Thyroid gland (tissue), 4 donors: ENCODE measurements at places on chromosomes 2 and 18. TPM values are rescaled to one million over a fixed set of nuclear protein-coding genes. Genes with fewer than 3 reads are reported as not detected.

DNA sequence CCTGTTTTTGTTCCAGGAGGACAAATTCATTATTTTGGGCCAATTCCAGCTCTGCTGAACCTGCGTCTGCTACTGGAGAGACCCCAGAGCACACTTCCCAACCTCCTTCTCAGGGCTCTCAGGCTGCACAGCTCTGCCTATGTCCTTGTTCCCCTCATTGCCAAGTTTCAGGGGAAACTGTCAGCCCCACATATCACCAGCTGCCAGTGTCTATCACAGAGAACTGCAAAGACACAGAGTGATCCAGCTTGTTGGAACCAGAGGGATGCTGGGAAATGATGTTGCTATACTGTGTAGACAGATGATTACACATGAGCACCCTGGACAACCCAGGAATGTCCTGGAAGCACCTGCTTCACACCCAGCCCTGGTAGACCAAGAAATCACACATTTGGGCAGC lies 67.4 kb upstream of the TMEM247 start:
- H3K4me1 ChIP-seq: peaks cover 23% of the 10 kb centered on the region
- no peaks in the 10 kb centered on the region for H3K36me3 ChIP-seq
- no peak overlapping the region for H3K4me3 ChIP-seq
- DNase-seq: no peak
- H3K27me3 ChIP-seq: no peaks in the 10 kb centered on the region

GRCh38 chr2:30796699-30797098 lies 10.5 kb downstream of the CAPN13 start:
- no peak overlapping the region for H3K27ac ChIP-seq
- H3K27me3 ChIP-seq: no peaks in the 10 kb centered on the region
- H3K36me3 ChIP-seq: no peaks in the 10 kb centered on the region

DNA sequence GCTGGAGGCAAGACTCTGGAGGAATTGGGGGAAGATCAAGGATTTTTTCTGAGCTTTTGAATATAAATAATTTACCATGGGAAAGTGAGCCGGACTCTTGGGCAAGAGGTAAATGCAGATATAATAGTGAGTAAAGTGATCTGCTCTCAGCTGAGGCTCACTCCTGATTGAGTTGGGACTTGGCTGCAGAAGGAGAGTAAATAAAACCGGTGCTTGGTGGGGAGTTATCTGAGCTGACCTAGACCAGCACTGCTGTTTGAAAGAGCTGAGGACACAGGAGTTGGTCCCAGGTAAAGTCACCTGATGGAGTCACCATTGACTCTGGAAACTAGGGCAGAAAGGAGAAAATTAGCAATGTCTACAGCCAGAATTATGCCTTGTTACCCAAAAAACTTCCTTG lies 57.3 kb upstream of the LRPPRC start:
- H3K4me3 ChIP-seq: no peak overlapping the region
- no peak for DNase-seq
- no peaks in the 10 kb centered on the region for H3K36me3 ChIP-seq
- H3K27me3 ChIP-seq: no peaks in the 10 kb centered on the region
- peaks cover 17% of the 10 kb centered on the region for H3K4me1 ChIP-seq

Gene MAPRE2
- total RNA-seq: 38.1 TPM

DNA sequence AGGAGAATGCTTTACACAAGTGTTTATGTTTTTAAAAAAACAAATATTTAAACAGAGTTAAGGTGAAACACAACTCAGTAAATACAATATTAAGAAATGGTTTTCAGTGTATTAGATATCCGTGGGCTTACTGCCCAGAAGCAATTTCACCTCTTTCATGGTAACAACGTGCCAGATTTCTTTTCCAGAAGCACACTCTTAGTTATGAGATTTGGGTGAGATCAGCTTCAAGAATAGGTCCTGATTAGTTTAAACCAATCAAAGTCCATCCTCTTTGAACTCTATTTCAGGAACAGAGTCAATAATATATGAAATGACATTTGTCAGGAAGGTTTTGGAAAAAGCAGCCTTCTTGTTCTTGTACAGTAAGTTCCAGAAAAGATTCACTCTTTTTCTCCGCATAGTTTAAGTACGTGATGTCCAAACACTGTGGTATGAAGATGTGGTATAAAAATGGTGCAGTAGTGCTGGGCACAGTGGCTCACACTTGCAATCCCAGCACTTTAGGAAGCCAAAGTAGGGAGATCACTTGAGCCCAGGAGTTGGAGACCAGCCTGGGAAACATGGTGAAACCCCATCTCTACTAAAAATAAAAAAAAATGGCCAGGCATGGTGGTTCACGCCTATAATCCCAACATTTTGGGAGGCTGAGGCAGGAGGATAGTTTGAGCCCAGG lies 14.7 kb downstream of the USP34 start:
- no peak for DNase-seq
- H3K27me3 ChIP-seq: no peaks in the 10 kb centered on the region
- peaks cover 18% of the 10 kb centered on the region for H3K4me1 ChIP-seq
- H3K4me3 ChIP-seq: no peak overlapping the region

DNA sequence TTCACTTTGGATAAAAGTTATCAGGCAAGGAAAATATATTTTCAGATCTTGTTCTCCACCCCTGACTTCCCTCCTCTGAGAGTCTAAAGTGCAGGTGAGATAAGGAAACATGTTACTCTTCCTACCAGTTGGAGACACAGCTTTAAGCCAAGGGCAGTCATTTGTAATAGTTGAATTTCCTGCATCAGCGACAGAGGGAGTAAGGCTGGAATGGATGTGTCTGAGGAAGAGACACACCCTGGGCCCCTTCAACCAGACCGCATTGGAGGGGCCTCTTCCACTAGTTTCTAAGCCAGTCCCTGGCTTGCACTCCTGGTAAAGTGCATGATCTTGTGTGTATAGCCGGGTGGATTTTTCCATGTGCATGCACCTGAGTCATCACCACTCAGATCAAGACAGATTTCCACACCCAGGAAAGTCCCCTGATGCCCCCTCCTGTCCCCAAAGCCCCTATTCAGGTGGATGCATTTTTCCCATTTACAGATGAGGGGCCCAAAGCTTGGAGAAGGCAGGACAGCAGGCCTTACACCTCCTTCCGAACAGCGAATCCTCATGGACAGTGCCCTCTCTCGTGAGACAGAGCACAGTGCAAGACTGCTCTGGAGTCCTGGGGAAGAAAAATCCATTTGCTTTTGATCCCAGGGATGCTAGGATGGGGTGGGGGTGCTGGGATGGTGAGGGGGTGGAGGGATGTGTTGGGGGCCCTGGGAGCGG lies 66.7 kb upstream of the SH3RF3 start:
- no peak overlapping the region for H3K27ac ChIP-seq
- H3K4me3 ChIP-seq: no peak overlapping the region
- H3K36me3 ChIP-seq: no peaks in the 10 kb centered on the region

- H3K4me3 ChIP-seq: peak overlapping the region; percentile 63
- H3K27me3 ChIP-seq: no peaks in the 10 kb centered on the region
- DNase-seq: no peak
- H3K4me1 ChIP-seq: peaks cover 14% of the 10 kb centered on the region
- H3K36me3 ChIP-seq: no peaks in the 10 kb centered on the region
Observed at GRCh38 chr2:230864122-230864604, 579 bp upstream of the ITM2C start.

- no peak for DNase-seq
- no peak overlapping the region for H3K4me3 ChIP-seq
- no peaks in the 10 kb centered on the region for H3K27me3 ChIP-seq
- H3K36me3 ChIP-seq: no peaks in the 10 kb centered on the region
- H3K4me1 ChIP-seq: no peaks in the 10 kb centered on the region
- H3K27ac ChIP-seq: no peak overlapping the region
Observed at GRCh38 chr2:16973586-16974286, 308.1 kb upstream of the CYRIA start.

GRCh38 chr18:28208268-28208667 lies 31.3 kb upstream of the CDH2 start:
- no peaks in the 10 kb centered on the region for H3K4me1 ChIP-seq
- DNase-seq: no peak

DNA sequence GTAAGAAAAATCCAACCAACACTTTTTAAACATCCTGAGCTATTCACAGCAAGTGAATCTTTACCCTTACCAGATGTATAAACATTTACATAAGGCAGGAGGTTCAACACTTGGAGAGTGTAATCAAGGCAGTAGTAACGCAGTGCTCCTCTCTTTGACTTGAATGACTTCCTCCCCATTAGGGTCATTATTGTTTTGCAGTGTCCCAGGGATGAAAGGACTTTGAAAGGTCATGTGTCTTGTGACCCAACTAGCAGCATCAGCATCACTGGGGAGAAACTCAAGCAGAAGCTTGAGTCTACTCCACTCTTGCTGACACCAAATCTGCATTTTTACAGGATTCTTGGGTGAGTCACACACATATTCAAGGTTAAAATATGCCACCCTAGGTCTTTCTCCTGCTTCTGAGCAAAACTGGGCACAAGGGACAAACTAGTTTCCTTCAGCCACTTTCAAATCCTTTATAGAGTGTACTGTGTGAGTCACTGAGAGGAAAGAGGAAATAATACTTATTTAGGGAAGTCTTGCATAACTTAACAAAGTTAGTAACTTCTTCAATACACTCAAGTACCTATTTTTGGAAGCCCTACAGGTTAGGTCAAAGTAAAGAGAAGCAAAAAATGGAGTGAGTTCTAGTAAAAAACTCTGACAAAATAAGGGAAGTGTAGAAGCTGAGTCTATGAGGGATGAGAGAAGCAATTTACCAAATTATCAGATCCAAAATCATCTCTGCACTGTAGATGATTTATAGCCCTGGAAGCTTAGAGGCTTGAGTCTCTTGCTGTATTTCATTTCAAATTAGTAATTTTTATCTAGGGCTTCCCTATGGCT lies 51.0 kb upstream of the EML4 start:
- H3K27ac ChIP-seq: peak overlapping the region; percentile 77
- no peak overlapping the region for H3K4me3 ChIP-seq
- peaks cover 26% of the 10 kb centered on the region for H3K4me1 ChIP-seq
- no peaks in the 10 kb centered on the region for H3K27me3 ChIP-seq
- no peak for DNase-seq
- H3K36me3 ChIP-seq: no peaks in the 10 kb centered on the region

Gene PKDCC
- 8.4 TPM for total RNA-seq

- no peak overlapping the region for H3K27ac ChIP-seq
- no peaks in the 10 kb centered on the region for H3K4me1 ChIP-seq
- H3K4me3 ChIP-seq: no peak overlapping the region
- no peaks in the 10 kb centered on the region for H3K36me3 ChIP-seq
- H3K27me3 ChIP-seq: no peaks in the 10 kb centered on the region
- DNase-seq: no peak
Observed at GRCh38 chr18:62612289-62612645, 89.4 kb downstream of the ZCCHC2 start.

- no peaks in the 10 kb centered on the region for H3K27me3 ChIP-seq
- no peaks in the 10 kb centered on the region for H3K4me1 ChIP-seq
- no peak overlapping the region for H3K27ac ChIP-seq
- H3K36me3 ChIP-seq: no peaks in the 10 kb centered on the region
- DNase-seq: no peak
Observed at GRCh38 chr2:14475994-14476393, 156.5 kb upstream of the LRATD1 start.

DNA sequence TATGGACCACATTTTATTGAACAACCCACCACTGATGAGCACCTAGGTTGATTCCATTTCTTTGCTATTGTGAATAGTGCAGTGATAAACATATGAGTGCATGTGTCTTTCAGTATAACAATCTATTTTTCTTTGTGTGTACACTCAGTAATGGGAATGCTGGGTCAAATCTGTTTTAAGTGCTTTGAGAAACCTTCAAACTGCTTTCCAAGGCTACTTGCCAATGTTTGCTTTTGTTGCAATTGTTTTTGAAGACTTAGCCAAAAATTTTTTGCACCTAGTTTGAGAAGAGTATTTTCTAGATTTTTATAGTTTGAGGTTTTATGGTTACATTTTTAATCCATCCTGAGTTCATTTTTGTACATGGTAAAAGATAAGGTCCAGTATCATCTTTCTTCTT lies 587.4 kb upstream of the SETBP1 start:
- no peaks in the 10 kb centered on the region for H3K36me3 ChIP-seq
- no peak overlapping the region for H3K27ac ChIP-seq
- H3K4me3 ChIP-seq: no peak overlapping the region
- no peaks in the 10 kb centered on the region for H3K4me1 ChIP-seq
- no peak for DNase-seq
- H3K27me3 ChIP-seq: no peaks in the 10 kb centered on the region

- H3K4me1 ChIP-seq: no peaks in the 10 kb centered on the region
- no peak for DNase-seq
- H3K27ac ChIP-seq: no peak overlapping the region
- H3K36me3 ChIP-seq: no peaks in the 10 kb centered on the region
Observed at GRCh38 chr2:223460774-223461211, 141.4 kb downstream of the SCG2 start.

Gene PMAIP1
- 1.7 TPM for total RNA-seq

- peaks cover 9% of the 10 kb centered on the region for H3K4me1 ChIP-seq
- H3K27me3 ChIP-seq: no peaks in the 10 kb centered on the region
- no peak for DNase-seq
- H3K4me3 ChIP-seq: no peak overlapping the region
- no peak overlapping the region for H3K27ac ChIP-seq
Observed at GRCh38 chr2:230218421-230218820, 1.4 kb downstream of the SP110 start.

GRCh38 chr18:45837283-45838070 lies 12.0 kb downstream of the SIGLEC15 start:
- no peak overlapping the region for H3K27ac ChIP-seq
- H3K4me1 ChIP-seq: peaks cover 17% of the 10 kb centered on the region
- no peaks in the 10 kb centered on the region for H3K36me3 ChIP-seq
- DNase-seq: peak; percentile 32

Gene PFN4
- 1.0 TPM for total RNA-seq

DNA sequence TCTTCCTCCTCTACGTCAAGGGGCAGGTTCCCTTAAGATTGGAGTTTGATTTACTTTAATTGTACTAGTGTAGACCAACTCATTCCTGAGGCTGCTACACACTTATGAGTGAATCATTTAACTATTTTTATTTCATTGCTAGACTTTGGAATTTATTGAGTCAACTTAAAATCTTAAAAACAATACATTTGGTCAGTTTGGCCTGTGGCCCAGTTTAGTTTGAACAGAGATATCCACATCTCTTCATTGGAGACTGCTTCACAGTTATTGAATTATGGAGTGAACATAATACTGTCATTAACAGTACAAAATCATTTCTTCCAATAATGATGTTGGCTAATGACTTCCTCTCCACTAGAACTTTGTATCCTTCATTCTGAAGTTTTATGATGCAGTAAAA lies 34.5 kb upstream of the STPG4 start:
- peaks cover 22% of the 10 kb centered on the region for H3K4me1 ChIP-seq
- no peaks in the 10 kb centered on the region for H3K36me3 ChIP-seq
- no peak for DNase-seq
- no peak overlapping the region for H3K27ac ChIP-seq
- no peak overlapping the region for H3K4me3 ChIP-seq

Gene ZSWIM2
- total RNA-seq: not detected

GRCh38 chr2:58006256-58006951 lies 40.2 kb upstream of the VRK2 start:
- no peaks in the 10 kb centered on the region for H3K27me3 ChIP-seq
- H3K36me3 ChIP-seq: no peaks in the 10 kb centered on the region
- no peaks in the 10 kb centered on the region for H3K4me1 ChIP-seq
- H3K27ac ChIP-seq: no peak overlapping the region

GRCh38 chr2:105821428-105822125 lies 76.9 kb downstream of the NCK2 start:
- H3K4me3 ChIP-seq: no peak overlapping the region
- no peak for DNase-seq
- H3K36me3 ChIP-seq: no peaks in the 10 kb centered on the region
- no peaks in the 10 kb centered on the region for H3K27me3 ChIP-seq
- H3K4me1 ChIP-seq: peaks cover 56% of the 10 kb centered on the region
- peak overlapping the region; percentile 89 for H3K27ac ChIP-seq

- peaks cover 16% of the 10 kb centered on the region for H3K4me1 ChIP-seq
- H3K36me3 ChIP-seq: peaks cover 9% of the 10 kb centered on the region
- DNase-seq: no peak
- no peak overlapping the region for H3K4me3 ChIP-seq
- H3K27me3 ChIP-seq: no peaks in the 10 kb centered on the region
Observed at GRCh38 chr2:38733300-38733971, 17.7 kb downstream of the SRSF7 start.

Gene ARHGEF4
- total RNA-seq: 24.3 TPM

Gene SULT1C4
- total RNA-seq: 9.2 TPM
